Naive thymus-derived CD4-positive, alpha-beta T cell (primary cell): ENCODE measurements at places on chromosomes 1 and 21. TPM values are rescaled to one million over a fixed set of nuclear protein-coding genes. Genes with fewer than 3 reads are reported as not detected.

- H3K4me3 ChIP-seq = no peak overlapping the region
- no peak overlapping the region for H3K27ac ChIP-seq
- H3K27me3 ChIP-seq = no peaks in the 10 kb centered on the region
- H3K36me3 ChIP-seq = no peaks in the 10 kb centered on the region
- DNase-seq = no peak
These were observed 14.0 kb upstream of the PKP1 start for GRCh38 chr1:201269281-201269680.

DNA sequence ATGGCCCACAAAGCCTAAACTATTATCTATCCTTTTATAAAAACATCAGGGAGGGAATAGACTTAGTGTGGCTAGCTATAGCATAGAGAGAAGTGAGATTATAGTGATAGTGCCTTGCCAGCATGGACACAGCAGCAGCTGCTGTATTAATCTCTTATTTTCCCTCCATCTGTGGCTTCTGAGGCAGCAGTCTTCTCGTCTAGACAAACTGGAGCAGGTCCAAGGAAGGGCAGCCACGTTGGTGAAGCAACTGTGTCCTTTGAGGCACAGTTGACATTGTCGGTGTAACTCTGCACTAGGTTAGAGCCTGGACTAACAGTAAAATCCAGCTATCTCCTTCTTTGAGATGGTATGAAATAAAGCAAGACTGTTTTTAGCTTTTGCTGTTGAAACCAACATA is 131.3 kb downstream of the CACHD1 start:
- H3K36me3 ChIP-seq = no peaks in the 10 kb centered on the region
- no peak for DNase-seq
- H3K27me3 ChIP-seq = no peaks in the 10 kb centered on the region
- no peak overlapping the region for H3K27ac ChIP-seq
- H3K4me1 ChIP-seq = no peaks in the 10 kb centered on the region

DNA sequence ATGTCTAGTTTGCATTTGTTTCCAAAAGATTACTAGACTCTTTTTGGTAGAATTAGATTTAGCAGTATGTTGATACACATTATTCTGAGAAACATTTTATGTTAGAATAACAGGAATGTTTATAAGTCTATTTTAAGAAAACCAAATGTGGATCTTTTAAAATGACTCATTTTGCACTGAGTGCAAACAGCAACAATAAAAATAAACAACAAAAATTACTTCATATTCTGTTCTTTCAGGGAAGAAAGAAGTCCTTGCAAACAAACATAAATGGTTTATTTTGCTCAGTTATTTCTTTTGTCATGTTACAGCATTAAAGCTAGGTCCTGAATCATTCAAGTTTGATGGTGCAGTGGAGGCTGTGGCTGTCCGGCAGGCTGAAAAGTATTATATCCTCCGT is 106.8 kb upstream of the TENT5C start:
- no peaks in the 10 kb centered on the region for H3K27me3 ChIP-seq
- no peak for DNase-seq
- no peaks in the 10 kb centered on the region for H3K4me1 ChIP-seq
- peaks cover 6% of the 10 kb centered on the region for H3K36me3 ChIP-seq

DNA sequence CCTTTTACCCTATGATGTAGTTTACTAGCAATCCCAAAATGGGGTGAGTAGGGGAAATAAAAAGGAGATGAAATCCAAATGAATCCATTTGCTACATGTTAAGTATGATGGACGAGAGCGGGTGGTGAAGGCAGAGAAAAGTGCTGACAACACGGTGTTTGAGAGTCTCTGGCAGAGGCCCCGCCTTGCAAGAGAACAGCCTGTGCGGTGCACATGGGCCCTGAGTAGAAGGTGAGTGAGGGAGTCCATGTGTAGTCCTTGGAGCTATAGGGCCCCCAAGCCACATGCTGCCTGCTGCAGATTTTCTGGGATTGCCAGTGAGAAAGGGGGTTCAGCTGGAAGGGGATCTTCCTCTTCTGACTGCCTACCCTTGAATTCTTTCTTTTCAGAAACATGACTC is 177.1 kb downstream of the TNR start:
- H3K27ac ChIP-seq = no peak overlapping the region
- no peak overlapping the region for H3K4me3 ChIP-seq
- no peaks in the 10 kb centered on the region for H3K27me3 ChIP-seq
- H3K4me1 ChIP-seq = no peaks in the 10 kb centered on the region
- DNase-seq = no peak
- H3K36me3 ChIP-seq = no peaks in the 10 kb centered on the region

DNA sequence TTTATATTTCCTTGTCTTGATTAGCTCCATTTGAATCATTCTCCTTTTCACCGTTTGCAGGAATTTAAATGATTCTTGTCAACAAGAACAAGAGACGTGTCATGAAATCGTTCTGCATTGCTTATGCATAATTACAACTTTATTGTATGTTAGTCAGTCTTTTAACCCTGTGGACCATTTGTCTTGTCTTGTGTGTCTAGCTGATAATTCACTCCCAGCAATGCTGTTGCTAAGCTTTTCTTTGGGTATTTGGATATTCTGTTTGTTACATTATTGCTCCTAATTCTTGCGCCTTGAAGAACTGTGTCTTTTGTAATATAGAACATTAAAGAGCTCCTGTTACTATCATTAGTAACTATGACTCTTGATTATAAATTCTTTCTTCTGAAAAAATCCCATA is 311.9 kb downstream of the RYR2 start:
- no peaks in the 10 kb centered on the region for H3K36me3 ChIP-seq
- H3K4me3 ChIP-seq = no peak overlapping the region
- DNase-seq = no peak

DNA sequence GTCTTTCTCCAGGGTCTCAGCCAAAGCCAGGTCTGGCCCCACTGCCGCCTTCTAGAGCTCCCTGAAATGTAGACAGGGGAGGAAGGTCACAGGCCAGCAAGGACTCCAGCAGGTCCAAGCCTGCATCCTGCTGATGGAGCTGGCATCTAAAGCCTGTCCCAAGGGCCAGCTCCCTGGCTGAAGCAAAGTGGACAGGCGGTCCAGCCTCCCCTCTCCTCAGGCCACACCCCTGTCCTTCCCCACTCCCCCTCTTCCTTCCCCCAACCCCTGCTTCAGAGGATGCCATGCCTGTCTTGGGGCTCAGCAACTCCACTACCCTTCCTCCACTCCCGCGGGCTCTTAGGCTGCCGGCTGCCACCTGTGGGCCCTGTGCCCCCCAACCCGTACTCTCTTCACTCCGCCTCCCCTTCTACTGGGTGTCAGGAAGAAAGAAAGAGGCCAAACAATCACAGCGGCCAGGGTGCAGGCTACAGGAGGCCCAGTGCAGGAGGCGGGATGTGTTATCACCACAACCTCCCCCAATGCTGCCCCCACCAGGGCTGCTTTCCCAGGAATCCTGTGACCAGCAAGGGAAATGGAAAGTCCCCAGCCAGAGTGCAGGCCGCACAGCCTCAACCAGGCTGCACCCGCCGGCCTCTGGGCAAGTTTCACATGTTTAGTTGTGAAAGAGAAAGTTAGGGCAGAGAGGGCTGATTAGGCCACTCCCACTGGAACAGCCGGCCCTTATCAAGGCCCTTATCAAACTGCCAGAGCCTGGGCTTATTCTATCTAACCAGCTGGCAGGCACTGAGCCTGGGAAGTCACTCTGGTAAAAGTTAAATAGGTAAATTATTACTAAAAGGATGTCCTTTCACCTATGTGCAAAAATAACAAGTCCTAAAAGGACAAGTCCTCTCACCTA is 34.1 kb downstream of the ACOT7 start:
- H3K27ac ChIP-seq = peak overlapping the region; percentile 65
- H3K36me3 ChIP-seq = no peaks in the 10 kb centered on the region
- H3K27me3 ChIP-seq = no peaks in the 10 kb centered on the region
- no peak for DNase-seq
- peaks cover 41% of the 10 kb centered on the region for H3K4me1 ChIP-seq

- H3K4me3 ChIP-seq = peak overlapping the region; percentile 48
- H3K27ac ChIP-seq = peak overlapping the region; percentile 67
- H3K4me1 ChIP-seq = peaks cover 94% of the 10 kb centered on the region
- no peaks in the 10 kb centered on the region for H3K36me3 ChIP-seq
- no peaks in the 10 kb centered on the region for H3K27me3 ChIP-seq
These were observed 18.6 kb upstream of the PTPRC start for GRCh38 chr1:198620218-198620617.

The FCRL5 gene
- polyA plus RNA-seq = not detected

The SPRR2A gene
- polyA plus RNA-seq = not detected

The SEMA4A gene
- polyA plus RNA-seq = 0.24 TPM

The IL6R gene
- 66.3 TPM for polyA plus RNA-seq

The ETV3 gene
- polyA plus RNA-seq = 4.5 TPM
